T-helper 2 cell treated with Interferon-gamma antibody and Interleukin-4, amounts not matched to agents 100 ng/mL and 5 ng/mL, for 36 hours (primary cell): ENCODE measurements at places on chromosomes 12 and 14. TPM values are rescaled to one million over a fixed set of nuclear protein-coding genes. Genes with fewer than 3 reads are reported as not detected.

C12orf50 gene
- total RNA-seq: 0.09 TPM in 2 replicates

ITGA7 gene
- 1.2 and 1.5 TPM in 2 replicates for total RNA-seq

HAL gene
- 0.41 and 0.64 TPM in 2 replicates for total RNA-seq

KCNJ8 gene
- total RNA-seq: not detected in 2 replicates

DNAH10 gene
- total RNA-seq: 0.14 and 0.25 TPM in 2 replicates

FAM181A gene
- total RNA-seq: not detected in 2 replicates

TMEM63C gene
- 0.43 and 0.80 TPM in 2 replicates for total RNA-seq

TDRD9 gene
- total RNA-seq: 0.05 TPM in 1 of 2 replicates, not detected in the other

GPR132 gene
- total RNA-seq: 31.8 and 33.0 TPM in 2 replicates

SLC4A8 gene
- 10.4 and 10.8 TPM in 2 replicates for total RNA-seq

CD27 gene
- 59.0 and 60.3 TPM in 2 replicates for total RNA-seq

KRT77 gene
- not detected in 2 replicates for total RNA-seq

NUAK1 gene
- total RNA-seq: not detected in 2 replicates

CLEC4D gene
- total RNA-seq: not detected in 2 replicates

TCL1A gene
- total RNA-seq: not detected in 2 replicates

VASH1 gene
- 5.8 and 6.4 TPM in 2 replicates for total RNA-seq

SLC41A2 gene
- total RNA-seq: 1.6 and 2.6 TPM in 2 replicates

TEX52 gene
- 0.16 TPM in 1 of 2 replicates, not detected in the other for total RNA-seq

PTPRQ gene
- total RNA-seq: not detected in 2 replicates

KERA gene
- total RNA-seq: not detected in 2 replicates

KLRD1 gene
- 0.50 and 0.70 TPM in 2 replicates for total RNA-seq

AMHR2 gene
- total RNA-seq: 0.14 TPM in 1 of 2 replicates, not detected in the other

HCAR2 gene
- 0.11 TPM in 1 of 2 replicates, not detected in the other for total RNA-seq

TAC3 gene
- not detected in 2 replicates for total RNA-seq

AMDHD1 gene
- total RNA-seq: 0.52 and 0.86 TPM in 2 replicates

TMPRSS12 gene
- not detected in 2 replicates for total RNA-seq

KCNA5 gene
- not detected in 2 replicates for total RNA-seq

IKZF4 gene
- 21.8 and 23.3 TPM in 2 replicates for total RNA-seq

TPH2 gene
- not detected in 2 replicates for total RNA-seq

MYO1H gene
- total RNA-seq: not detected in 2 replicates

PKP2 gene
- total RNA-seq: 0.07 and 0.16 TPM in 2 replicates

KRT78 gene
- total RNA-seq: not detected in 2 replicates

IFNG-AS1 gene
- total RNA-seq: not detected in 2 replicates

PTPN6 gene
- total RNA-seq: 255 and 267 TPM in 2 replicates

DBX2 gene
- total RNA-seq: not detected in 2 replicates

FBLN5 gene
- 2.0 and 2.6 TPM in 2 replicates for total RNA-seq

SLCO1A2 gene
- total RNA-seq: 0.02 TPM in 1 of 2 replicates, not detected in the other

RFLNA gene
- total RNA-seq: not detected in 2 replicates

ALKBH2 gene
- total RNA-seq: 18.6 and 19.3 TPM in 2 replicates

NRL gene
- total RNA-seq: 2.4 and 2.9 TPM in 2 replicates

SAMD4A gene
- total RNA-seq: 0.59 and 0.68 TPM in 2 replicates

CCDC177 gene
- not detected in 2 replicates for total RNA-seq

CNTN1 gene
- not detected in 2 replicates for total RNA-seq

STRN3 gene
- 23.1 and 25.8 TPM in 2 replicates for total RNA-seq

TRIM9 gene
- total RNA-seq: 0.16 and 0.18 TPM in 2 replicates

KRT74 gene
- total RNA-seq: not detected in 2 replicates

MYH7 gene
- not detected in 2 replicates for total RNA-seq

MGP gene
- total RNA-seq: 0.27 TPM in 1 of 2 replicates, not detected in the other

SLC25A21 gene
- total RNA-seq: not detected in 2 replicates

REC8 gene
- 66.0 and 68.7 TPM in 2 replicates for total RNA-seq

ADAMTS20 gene
- total RNA-seq: not detected in 2 replicates

DAO gene
- not detected in 2 replicates for total RNA-seq

PDE6H gene
- not detected in 2 replicates for total RNA-seq

TSHR gene
- 1.9 TPM in 2 replicates for total RNA-seq

CEBPE gene
- total RNA-seq: 0.09 TPM in 1 of 2 replicates, not detected in the other

ABCD2 gene
- 19.3 and 20.2 TPM in 2 replicates for total RNA-seq
